ENCODE measurements at places on chromosomes 1 and 21.

GRCh38 chr1:245000872-245001188 lies 136.5 kb upstream of the HNRNPU start:
- no peak for DNase-seq

- DNase-seq, result no peak
Observed at GRCh38 chr1:15849775-15850324, 2.3 kb downstream of the SPEN start.

GRCh38 chr1:174051956-174052355 lies 29.8 kb upstream of the RC3H1 start:
- no peak for DNase-seq

DNA sequence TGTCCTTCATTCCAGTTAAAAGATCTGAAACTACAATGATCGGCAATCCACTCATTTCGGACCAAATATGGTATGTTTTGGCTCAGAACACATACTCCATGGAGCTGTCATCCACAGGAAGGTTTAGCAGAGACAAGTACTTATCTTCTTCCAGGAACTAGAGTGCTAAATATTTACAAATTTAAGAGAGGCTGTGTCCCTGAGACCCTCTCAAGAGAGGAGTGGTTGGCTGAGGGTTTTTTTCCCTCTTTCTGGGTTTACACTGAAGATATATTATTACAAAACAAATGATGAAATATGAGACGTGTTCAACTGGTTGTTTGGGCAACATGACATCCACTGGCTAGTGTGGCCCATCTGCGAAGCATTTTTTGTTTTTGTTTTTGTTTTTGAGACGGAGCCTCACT lies 25.9 kb upstream of the NID1 start:
- no peak for DNase-seq

DNA sequence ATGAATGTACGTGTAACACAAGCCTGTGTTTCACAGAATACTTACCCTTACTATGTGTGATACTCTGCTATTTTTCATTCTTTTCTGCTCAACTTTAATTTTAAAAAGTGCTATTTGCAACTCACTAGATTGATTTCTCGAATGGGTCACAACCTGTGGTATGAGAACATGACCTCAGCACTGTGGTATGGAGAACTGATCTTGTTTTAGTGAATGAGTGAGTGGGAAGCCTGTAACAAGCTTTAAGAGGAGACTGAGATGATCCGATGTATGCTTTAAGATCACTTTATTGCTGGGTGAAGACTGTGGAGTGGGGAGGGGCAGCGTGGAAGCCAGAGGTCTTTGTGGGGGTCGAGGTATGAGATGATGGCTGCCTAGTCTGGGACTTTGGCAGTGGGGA lies 21.6 kb downstream of the MECR start:
- no peak for DNase-seq

- no peak for DNase-seq
Observed at GRCh38 chr1:192516776-192517297, 58.7 kb upstream of the RGS1 start.

DNA sequence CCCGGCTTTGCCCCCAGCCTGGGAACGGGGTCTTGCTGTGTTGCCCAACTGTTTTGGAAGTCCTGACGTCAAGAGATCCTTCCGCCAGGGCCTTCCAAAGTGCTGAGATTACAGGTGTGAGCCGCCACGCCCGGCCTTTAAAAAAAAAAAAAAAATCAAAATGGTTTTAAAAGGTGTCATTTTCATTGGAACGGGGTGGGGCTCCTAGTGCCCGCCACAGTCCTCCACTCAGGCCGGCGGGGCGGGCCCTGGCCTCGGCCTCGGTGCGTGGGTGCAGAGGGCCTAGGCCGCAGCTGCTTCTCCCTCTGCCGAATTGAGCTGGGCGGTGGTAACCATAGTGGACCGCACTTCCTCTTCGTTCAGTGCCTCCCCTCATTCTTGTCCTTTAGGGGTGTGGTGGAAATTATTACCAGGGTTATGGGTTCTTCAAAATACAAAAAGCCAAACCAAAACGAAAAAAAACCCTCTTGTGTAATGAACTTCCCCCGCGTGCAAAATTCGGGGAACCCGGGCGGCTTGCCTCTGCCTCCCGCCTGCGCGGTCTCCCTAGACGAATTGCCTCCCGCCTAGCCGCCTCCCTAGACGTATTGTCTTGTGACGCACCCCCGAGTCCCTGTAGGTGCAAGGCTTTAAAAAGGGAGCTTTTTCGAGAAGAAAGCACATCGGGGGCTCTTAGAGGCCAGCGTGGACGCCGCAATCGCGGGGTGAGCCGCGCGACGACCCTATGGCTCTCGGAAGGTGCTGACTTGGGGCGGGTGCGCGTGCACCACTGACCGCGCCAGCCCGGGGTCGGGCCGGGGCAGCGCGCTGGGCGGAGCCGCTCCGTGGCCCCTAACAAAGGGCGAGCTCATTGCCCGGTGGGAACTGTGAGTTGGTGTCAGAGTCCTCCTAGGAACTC lies 10.5 kb upstream of the SPEN start:
- DNase-seq, result no peak

DNA sequence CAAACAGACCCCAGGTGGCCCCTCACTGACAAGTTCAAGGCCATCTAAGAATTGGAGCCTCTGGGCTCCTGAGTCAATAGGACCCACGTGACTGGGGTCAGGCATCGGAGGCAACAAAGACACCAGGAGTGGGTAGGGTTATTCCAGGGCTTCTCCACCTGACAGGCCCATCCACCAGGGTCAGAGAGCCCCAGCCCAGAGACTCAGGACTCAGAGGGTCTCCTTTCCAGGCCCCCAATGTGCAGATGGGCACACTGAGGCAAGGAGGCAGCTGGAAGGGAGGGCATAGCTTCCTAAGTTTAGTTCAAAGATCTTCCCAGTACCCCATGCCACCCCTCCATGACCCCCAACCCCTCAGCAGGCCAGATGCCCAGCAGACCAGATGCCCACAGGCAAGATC lies 388.6 kb downstream of the MATN1 start:
- DNase-seq, result no peak

DNA sequence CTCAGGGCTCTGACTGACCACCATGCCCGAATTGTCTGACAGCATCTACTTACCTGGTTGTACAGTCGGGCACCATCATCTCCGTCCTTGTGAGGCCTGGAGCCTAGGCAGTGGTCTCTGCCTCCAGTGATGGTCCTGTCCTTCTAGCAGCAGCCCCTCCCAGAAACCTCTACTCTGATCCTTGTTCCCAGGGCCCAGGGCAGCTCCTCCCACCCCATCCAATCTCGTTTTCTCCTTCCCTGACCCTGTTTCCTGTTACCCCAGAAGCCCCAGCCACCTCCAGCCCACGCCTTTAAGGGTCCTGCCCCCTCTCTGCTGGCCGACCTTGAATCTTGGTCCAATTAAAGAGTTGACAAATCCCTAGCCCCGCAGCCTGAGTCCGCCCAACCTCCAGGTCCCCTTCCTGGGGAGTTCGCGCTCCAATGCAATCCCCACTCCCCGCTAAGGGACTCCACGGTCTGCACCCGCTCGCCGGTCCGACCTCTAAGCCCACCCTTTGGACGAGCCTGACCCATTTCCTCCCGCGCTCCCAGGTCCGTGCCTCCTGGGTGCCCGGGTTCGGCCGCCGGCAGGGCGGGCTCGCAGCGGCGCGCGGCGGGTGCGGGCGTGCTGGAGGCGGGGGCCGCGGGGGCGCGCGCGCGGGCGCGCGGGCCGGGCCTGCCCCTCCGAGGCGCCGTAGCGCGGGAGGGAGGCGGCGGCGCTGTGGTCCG lies at the start of gene B4GALT2:
Gene B4GALT2 (plus strand): TSS at position 660 of the 710 bp plus-strand sequence. CDS start 1,951 bp downstream, outside the sequence.
- DNase-seq, result peak; percentile 78

GRCh38 chr1:107935396-107936064 lies 29.4 kb downstream of the VAV3 start:
- DNase-seq, result no peak

GRCh38 chr1:230100932-230101331 lies 33.9 kb downstream of the GALNT2 start:
- no peak for DNase-seq

DNA sequence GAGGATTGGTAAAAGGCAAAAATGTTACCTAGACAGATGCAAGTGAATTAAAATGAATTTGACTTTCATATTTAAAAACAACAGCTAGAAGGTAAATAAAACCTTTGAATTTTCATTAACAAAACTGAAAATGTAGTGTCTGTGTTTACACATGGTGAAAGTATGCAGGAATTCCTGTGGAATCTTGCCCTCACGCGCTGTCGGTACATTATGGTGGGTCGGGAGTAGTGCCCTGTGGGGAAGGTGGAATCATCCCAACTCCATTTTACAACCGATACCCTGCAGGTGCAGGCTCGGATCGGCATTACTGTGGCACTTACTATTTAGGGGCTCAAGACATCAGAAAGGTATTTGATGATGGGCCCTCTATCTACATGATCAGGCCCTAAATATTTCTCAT lies 197.2 kb upstream of the MAP1LC3C start:
- DNase-seq, result no peak

DNA sequence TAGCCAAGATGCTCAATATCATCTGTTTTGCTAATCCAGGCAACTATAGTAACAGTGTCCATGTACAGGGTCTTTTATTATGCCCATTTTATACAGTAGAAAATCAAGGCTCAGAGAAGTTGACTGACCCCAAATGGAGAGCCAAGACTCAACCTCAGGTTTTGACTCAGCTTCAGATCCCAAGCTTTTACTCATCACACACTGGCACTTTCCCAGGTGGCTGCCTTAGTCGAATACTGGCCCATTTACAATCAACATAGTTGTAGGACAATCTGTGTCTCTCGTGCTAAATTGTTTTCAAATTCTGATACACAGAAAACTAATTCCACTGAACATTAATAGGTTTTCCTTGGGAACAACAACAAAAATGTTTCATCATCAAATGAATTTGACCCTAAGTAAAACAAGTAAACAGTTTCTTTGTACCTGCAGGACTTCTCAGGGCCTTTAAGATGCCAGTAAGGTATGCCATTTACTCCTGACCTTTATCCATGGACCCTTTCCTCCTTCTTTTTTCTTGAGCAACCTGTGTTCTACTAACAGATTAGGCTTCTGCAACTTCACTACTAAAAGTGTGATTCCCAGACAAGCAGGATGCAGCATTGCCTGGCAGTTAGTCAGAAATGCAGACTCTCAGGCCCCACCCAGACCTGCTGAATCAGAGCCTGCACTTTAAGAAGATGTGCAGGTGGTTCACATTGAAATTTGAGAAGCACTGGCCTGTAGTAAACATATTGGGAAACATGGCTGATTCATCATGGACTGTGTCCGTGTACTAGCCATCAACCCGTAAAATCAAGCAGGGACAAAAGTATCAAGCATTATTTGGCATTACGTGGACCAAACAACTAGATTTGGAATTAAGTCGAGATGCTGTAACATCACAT lies 128.8 kb downstream of the RRAGC start:
- no peak for DNase-seq

GRCh38 chr1:229642376-229642775 lies 16.3 kb downstream of the URB2 start:
- DNase-seq, result no peak

DNA sequence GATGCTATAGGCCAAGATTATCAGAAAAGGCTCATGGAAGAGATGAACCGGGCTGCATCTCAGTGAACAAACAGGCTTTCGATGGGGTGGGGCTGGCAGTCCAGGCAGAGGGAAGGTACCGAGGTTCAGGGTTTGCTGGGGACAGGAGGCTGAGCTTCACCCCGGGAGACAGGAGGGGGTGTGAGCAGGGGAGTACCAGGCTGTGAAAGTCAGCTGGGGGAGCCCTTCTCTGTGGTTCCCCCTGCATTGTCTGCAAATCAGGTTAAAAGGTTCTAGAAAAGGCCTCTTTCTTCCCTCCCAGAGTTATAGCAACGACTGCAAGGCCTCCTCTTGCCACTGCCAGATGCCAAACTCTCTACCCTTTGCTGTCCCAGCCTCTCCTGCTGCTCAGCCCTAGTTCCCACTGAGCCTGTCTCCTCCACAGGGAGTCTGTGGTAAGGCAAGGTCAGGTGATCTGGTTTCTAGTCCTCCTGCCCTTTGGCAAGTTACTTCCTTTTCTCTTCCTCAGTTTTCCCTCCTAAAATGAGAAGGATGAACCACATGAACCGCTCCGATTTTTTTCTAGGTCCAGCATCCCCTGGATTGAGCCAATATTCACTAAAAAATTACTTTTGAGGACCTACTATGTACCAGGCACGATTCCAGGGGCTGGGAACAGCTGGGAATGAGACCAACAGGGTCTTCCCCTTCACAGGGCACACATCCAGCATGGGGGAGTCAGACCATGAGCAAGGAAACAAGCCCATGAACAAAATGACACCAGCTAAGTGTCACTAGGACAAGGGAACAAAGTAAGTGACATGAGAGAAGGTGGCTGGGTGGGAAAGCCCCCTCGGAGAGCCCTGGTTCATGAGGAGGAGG lies 7.2 kb downstream of the LAD1 start:
- DNase-seq, result no peak

DNA sequence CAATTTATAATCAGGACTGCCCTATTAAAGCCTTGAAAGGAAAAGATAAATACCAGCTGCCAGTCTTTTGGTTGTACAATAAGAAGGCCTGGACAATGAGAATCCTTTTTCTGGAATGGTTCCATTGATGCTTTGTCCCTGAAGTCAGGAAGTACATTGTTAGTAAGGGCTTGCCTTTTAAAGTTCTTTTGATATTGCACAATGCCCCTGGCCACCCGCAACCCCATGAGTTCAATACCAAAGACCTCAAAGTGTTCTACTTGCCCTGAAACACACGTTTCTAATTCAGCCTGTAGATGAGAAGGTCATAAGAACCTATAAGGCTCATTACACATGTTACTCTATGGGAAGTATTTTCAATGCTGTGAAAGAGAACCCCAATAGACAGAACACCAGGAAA lies 112.1 kb downstream of the OLFM3 start:
- no peak for DNase-seq

DNA sequence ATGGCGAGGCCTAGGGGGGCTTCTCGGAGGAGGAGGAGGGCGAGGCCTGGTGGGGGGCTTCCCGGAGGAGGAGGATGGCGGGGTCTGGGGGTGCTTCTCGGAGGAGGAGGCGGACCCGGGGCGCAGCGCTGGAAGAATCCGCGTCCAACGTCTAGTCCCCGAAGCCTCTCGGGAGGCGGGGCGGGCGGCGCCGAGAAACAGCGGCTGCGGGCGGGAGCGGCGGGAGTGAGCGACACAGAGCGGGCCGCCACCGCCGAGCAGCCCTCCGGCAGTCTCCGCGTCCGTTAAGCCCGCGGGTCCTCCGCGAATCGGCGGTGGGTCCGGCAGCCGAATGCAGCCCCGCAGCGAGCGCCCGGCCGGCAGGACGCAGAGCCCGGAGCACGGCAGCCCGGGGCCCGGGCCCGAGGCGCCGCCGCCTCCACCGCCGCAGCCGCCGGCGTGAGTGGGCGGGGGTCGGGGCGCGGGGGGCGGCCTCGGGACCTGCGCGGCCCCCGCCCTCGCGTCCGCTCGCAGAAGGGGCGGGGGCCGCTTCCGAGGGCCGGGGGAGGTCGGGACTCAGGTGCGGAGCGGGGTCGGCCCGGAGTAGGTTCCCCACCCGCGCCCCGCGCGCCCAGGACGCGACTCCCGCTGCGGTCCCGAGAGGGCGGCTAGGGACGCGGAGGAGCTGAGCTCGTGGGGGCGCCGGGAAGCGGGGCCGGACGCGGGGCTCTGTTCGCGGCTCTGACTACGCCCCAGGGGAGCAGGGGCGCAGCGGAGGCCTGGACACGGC lies at the start of gene KLHL17:
Gene KLHL17 (plus strand): TSS at position 222 of the 769 bp plus-strand sequence. CDS start 110 bp downstream, at position 332.
- DNase-seq, result peak; percentile 77

- DNase-seq, result peak; percentile 19
Observed at GRCh38 chr1:90579212-90579802, 137.8 kb downstream of the BARHL2 start.

GRCh38 chr1:183505454-183506089 lies 33.3 kb downstream of the SMG7 start:
- no peak for DNase-seq

GRCh38 chr1:121444096-121444495 lies 259.3 kb downstream of the SRGAP2C start:
- DNase-seq, result peak; percentile 0
